ENCODE measurements at places on chromosomes 13 and 19. TPM values are rescaled to one million over a fixed set of nuclear protein-coding genes. Genes with fewer than 3 reads are reported as not detected.

Gene COLGALT1
- total RNA-seq: 83.8 TPM

Gene ZNF557
- total RNA-seq: 6.9 TPM

Gene FPR3
- 2.9 TPM for total RNA-seq

Gene RPS16
- total RNA-seq: 1,744 TPM

Gene ZNF700
- 34.0 TPM for total RNA-seq

Gene ADM5
- total RNA-seq: 1.8 TPM

Gene CFAP97D2
- total RNA-seq: not detected

Gene KLF16
- 12.1 TPM for total RNA-seq

Gene KLK5
- total RNA-seq: 231 TPM

Gene VWA8
- total RNA-seq: 12.0 TPM

Gene UCHL3
- total RNA-seq: 48.5 TPM

Gene ARL11
- total RNA-seq: 0.55 TPM

Gene TMEM255B
- 3.8 TPM for total RNA-seq

Gene ZNF835
- total RNA-seq: 1.5 TPM

Gene RXFP2
- not detected for total RNA-seq

Gene BORCS8
- 33.9 TPM for total RNA-seq

Gene ZNF793
- total RNA-seq: 8.4 TPM

Gene LENG9
- 4.6 TPM for total RNA-seq

Gene CEACAM19
- total RNA-seq: 11.7 TPM

Gene LILRB1
- total RNA-seq: not detected

Gene SPACA4
- 3.6 TPM for total RNA-seq

Gene CIC
- 91.6 TPM for total RNA-seq

Gene ONECUT3
- total RNA-seq: not detected

Gene SMAD9
- total RNA-seq: 0.98 TPM

Gene OCEL1
- 4.5 TPM for total RNA-seq

Gene TPRX2
- total RNA-seq: not detected

Gene ZNF878
- total RNA-seq: not detected

Gene ELAVL3
- total RNA-seq: not detected

Gene PLEKHJ1
- 36.1 TPM for total RNA-seq

Gene PGLYRP2
- total RNA-seq: not detected

Gene MYH14
- total RNA-seq: 107 TPM

Gene PRODH2
- total RNA-seq: not detected

Gene RFPL4AL1
- total RNA-seq: not detected

Gene DACH1
- total RNA-seq: 2.5 TPM

Gene ZNF429
- total RNA-seq: 29.9 TPM

Gene ACER1
- total RNA-seq: 40.6 TPM

Gene RGS9BP
- 0.79 TPM for total RNA-seq

Gene SNRPD2
- total RNA-seq: 160 TPM

Gene GRIN3B
- not detected for total RNA-seq

Gene ANKRD27
- total RNA-seq: 31.3 TPM

Gene MAMSTR
- total RNA-seq: 1.6 TPM

Gene RFXAP
- 4.7 TPM for total RNA-seq

Gene PSG7
- not detected for total RNA-seq

Gene ADAT3
- total RNA-seq: 23.3 TPM

Gene KLHL1
- not detected for total RNA-seq

Gene CYSLTR2
- 2.2 TPM for total RNA-seq

Gene ZNF414
- 18.6 TPM for total RNA-seq

Gene RNF225
- total RNA-seq: 13.6 TPM

Gene ZNF492
- 0.72 TPM for total RNA-seq

Gene KCNC3
- total RNA-seq: 3.1 TPM

Gene PLIN4
- 12.4 TPM for total RNA-seq

Gene PDX1
- not detected for total RNA-seq

Gene MIA
- 4.8 TPM for total RNA-seq

Gene ANGPTL8
- not detected for total RNA-seq

Gene PPP6R1
- 56.2 TPM for total RNA-seq
